Right renal pelvis (tissue), 4 donors: ENCODE measurements at places on chromosomes 11 and 22.
A peak's percentile ranks its signal among the peaks of the same experiment; 100 is the strongest.

GRCh38 chr11:113481226-113481625 lies 6.0 kb upstream of the DRD2 start:
- no peak for DNase-seq

- no peak for DNase-seq
Observed at GRCh38 chr11:23730307-23730998, 766.4 kb upstream of the LUZP2 start.

DNA sequence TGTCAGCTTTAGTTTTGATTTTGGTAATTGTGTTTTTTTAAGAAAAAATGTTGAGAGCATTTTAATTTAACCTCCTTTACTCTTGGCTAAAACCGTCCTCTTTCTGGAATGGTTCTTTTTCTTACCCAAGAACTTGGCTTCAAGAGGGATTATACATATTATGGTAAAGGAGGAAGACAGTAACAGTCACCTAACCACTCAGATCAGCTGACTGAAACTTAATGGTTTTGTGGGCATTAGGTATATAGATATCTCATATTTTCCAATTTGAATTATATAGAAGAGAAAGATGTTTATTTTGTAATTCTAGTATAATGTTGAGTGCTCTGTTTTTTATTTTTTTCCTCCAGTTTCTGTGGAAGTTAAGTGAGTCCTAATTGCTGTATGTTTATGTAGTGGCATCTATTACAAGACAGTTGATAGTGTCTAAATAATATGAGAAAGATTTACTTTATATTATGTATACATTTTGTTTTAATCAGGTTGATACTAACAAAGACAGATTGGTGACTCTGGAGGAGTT lies 36.6 kb upstream of the NCR3LG1 start:
- no peak for DNase-seq

DNA sequence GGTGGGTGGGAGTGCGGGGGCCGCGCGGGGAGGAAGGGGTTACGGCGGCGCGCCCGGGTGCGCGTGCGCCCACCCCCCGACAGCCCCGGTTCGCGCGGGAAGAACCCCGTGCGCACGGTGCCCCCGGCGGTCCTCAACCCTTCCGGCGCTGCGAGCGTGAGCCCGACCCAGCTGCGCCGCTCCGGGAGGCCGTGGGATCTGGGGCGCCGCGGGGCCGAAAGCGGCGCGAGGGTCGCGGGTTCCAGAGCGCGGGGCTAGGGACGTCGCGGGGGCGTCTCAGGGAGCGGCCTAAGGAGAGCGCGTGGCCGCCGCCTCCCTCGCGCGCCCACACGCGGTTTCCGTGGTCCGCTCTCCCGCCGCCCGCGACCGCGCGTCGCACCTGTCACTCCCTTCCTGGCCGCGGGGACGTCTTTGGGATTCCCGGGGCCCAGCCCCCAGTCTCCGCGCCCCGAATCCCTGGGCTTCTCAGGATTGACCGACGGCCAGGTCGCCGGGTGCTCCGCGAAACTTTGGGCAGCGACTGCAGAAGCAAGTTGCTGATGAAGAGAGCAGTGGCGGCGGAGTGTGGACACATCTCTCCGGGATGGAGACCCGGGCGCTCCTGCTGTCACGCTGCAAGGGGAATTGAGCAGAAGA lies 582 bp downstream of the SREBF2 start:
- no peak for DNase-seq

GRCh38 chr11:33588056-33588455 lies 112.6 kb downstream of the C11orf91 start:
- DNase-seq = no peak

- DNase-seq = no peak
Observed at GRCh38 chr11:93852242-93852641, 1.8 kb upstream of the VSTM5 start.

- DNase-seq = no peak
Observed at GRCh38 chr22:19760058-19760950, at the start of gene TBX1. Gene TBX1, plus strand, starts transcription at chr22:19760778. Its CDS starts 66 bp downstream, at chr22:19760844.

DNA sequence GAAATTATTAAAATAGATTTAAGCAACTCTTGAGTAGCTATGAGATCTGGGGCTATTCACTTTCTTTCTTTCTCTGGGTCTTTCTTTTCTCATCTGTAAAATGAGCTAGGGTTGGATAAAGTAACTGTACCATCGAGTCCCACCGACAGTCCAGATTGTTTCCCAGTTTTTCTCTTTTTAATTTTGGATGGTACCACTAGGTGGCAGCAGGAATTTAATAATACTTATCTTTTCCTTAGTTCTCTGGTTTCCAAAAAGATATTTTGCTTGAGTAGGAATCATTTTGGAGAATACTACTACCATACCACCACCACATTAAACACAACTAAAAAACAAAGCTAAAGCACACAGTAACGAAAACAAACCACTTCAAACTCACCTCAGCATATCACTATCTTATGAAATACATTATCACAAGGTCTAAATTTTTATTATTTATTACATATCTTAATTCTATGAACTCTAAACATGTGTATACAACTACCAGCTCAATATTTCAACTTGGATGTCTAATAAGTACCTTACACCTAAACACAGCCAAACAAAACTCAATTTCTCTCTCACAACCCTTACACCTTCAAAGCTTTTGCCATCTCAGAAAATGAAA lies 584.0 kb downstream of the KCNA4 start:
- no peak for DNase-seq

GRCh38 chr11:3016861-3017260 lies 24.7 kb upstream of the NAP1L4 start:
- DNase-seq = no peak

DNA sequence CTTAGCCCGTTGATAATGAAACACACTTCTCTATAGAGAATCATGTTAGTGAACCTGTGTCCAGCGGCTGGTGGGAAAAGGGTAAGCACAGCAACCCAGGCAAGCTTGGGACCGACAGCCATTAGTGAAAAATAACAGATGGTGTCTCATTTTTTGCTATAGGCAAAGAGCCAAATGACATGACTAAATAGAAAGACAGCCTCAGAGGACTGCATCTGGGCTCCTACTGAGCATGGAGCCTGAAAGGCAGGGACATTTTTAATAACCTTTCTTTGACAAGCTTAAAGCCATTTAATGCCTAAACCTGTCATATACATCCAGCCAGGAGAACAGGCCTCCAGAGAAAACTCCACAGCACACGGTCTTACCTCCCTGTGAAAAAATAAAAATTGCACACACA lies 67.0 kb downstream of the FANCF start:
- DNase-seq = no peak

GRCh38 chr11:119025978-119026766 lies 4.5 kb downstream of the SLC37A4 start:
- DNase-seq = no peak

DNA sequence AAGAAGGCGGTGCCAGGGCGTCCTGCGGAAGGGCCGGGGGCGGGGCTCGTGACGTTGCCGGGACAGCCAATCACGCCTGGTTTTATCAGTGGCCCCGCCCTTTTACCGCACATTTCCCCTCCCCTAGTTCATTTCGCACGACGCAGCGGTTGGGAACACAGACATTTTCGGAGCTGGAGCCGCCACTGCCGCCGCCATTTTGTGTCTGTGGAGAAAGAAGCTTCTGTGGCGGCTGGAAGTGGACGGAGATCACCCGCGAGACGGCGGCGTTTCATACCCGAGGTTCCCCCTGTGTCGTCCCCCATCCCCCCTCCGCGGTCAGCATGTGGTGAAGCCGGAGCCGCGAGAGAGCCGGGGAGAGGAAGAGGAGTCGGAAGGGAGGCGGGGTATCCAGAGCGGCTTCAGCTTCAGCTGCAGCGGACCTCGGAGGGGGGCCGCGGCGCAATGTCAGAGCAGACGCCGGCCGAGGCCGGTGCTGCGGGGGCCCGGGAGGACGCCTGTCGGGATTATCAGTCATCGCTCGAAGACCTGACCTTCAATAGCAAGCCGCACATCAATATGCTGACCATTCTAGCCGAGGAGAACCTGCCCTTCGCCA lies at the start of gene PCF11:
Gene PCF11, plus strand, starts transcription at position 136 of the 598 bp plus-strand sequence. Its CDS starts 309 bp downstream, at position 445.
- DNase-seq = peak; percentile 54

DNA sequence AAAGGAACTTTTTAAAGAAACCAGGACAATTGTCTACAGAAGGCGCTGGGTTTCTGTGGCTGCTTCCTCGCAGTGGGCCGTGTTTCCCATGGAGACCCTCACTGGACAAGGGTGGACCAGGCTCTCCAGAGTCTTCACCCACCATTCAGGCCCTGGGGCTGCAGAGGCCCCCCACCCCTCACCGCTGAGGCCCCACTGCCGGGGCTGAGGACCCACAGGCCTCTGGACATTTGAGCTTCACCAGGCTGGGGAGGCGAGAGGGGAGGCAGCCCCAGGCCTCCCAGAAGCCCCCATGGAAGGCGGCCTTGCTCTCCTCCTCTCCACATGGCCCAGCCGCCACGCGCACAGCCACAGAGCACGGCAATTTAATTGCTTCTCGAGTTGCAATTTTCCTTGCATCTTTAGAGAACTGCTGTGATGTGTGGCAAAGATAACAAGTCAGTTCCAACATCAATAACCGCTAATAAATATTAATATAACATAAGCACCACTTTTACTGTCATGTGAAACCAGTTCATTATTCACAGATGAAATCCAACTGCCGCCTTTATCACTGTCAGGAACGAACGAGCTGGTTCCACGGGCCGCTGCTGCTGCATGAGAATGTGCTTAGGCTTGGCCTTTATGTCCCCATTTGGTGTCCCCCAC lies 81.0 kb downstream of the PHF21B start:
- DNase-seq = no peak

DNA sequence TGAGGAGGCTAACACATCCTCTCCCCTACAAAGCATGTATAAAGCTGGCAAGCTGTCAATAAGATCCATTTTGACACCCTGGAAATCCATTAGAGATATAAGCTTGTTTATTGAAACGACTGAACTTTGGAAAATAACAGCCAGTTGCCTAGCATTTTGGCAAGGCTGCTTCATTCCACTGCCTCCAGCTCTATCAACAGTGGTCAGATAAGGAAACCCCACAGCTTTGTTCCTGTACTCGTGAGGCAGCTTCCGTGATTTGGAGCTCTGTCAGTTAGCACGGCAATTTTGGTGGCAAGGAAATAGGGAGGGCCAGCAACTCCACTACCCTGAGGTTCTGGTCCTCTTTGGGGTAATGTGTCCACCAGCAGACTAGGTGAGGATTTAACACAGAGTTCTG lies 2.0 kb upstream of the OR51S1 start:
- DNase-seq = no peak

GRCh38 chr11:20457934-20458680 lies 70.6 kb downstream of the PRMT3 start:
- DNase-seq = no peak

- no peak for DNase-seq
Observed at GRCh38 chr11:119940401-119940976, 197.4 kb downstream of the TRIM29 start.

GRCh38 chr22:46796566-46797195 lies 34.2 kb downstream of the TBC1D22A start:
- DNase-seq = no peak

DNA sequence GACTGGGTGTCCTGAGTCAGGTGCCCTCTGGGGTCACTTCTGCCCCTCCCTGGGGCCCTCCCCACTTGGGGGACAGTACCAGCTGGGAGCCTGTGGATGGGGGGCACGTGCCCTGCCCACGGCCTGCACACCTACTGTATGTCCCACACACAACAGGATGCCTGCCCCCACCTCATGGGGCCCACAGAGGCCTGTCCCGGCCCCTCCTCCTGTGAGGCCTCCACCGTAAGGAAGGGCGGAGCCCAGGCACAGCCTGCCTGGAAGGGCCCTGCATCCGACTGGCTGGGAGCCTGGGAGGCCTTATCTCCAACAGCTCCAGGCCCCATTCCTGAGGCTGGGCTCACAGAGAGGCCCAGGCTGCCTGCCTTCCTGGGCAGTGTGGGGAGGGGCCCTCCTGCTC lies 47.8 kb downstream of the BRSK2 start:
- DNase-seq = no peak

- no peak for DNase-seq
Observed at GRCh38 chr11:94769880-94770279, 1.7 kb downstream of the AMOTL1 start.

- peak; percentile 33 for DNase-seq
Observed at GRCh38 chr11:78646564-78647185, 72.0 kb upstream of the NARS2 start.

DNA sequence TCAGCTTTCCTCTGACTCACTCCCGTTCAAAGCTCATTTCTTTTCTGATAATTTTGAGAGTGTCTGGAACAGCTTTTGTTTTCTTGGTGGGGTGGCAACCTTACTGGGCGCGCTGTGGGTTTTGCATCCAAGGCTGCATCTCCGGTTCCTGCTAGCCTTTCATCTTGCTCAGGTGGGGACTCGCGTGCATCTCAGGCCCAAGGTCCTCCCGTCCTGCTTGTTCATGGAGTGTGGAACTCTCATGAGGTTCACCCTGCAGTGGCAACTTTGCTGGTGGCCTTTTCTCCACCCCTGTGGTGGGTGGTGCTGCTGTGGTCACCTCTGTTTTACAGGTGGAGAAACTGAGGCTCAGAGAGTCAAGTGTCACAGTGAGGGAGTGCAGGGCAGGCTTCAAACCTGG lies 25.6 kb downstream of the MCM5 start:
- DNase-seq = no peak

DNA sequence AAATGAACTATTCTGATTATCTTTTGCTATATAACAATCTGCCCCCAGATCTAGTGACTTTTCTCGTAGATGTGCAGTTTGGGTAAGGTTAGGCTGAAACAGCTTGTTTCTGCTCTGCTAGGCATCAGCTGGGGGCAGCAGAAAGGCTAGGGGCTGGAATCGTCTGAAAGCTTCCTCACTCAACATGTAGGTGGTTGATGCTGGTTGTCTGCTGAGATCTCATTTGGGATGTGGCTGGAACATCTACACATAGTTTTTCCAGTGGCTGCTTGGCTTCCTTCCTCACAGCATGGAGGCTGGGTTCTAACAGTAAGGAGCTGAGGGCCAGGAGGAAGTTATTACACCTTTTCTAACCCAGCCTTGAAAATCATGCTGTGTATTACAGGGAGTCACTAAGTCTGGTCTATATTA lies 30.2 kb downstream of the USP47 start:
- no peak for DNase-seq

DNA sequence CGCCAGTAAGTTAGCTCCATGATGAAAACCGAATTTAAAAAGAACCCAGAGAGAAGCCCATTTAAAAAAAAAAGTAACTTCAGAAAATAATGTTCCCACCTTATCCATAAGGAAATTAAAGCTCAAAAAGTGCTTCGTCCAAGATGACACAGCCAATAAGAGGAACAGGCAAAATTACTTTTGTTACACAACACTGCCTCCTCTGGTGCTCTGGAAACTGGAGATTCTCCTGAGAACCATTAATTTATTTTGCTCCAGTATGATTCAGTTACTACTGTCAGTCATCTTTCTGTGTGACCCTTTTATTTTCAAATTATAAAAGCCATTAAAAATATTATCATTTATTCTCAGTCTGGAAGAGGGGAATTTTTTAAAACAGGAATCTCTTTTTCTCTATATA lies 2.0 kb downstream of the IFT27 start:
- no peak for DNase-seq

DNA sequence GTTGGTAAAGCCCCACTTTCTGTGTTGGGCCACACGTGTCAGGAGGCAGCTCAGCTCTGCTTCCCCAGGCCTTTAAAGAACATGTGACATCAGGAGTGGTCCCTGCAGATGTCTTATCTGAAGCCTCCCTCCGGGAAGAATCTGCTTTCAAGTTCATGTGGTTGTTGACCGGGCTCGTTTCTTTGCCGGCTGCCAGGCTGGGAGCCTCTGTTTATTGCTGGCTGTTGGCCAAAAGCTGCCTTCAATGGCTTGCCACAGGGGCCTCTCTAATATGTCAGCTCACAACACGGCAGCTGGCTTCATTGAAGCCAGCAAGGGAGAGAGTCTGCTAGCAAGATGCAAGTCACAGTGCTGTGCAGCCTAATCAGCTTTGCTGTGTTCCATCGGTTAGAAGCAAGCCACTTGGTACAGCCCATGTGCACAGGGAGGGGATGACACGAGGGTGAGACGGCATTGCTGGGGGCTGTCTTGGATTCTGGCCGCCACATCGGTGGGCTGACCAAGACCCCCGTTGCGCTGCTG lies 14.6 kb downstream of the MRGPRF start:
- no peak for DNase-seq
